NCI-H2227 treated with DMSO at 0.1 percent for 48 hours (cell line): ENCODE measurements at places on chromosomes 1 and 21.

GRCh38 chr1:87785386-87785785 is 456.7 kb downstream of the LMO4 start:
- DNase-seq: no peak

DNA sequence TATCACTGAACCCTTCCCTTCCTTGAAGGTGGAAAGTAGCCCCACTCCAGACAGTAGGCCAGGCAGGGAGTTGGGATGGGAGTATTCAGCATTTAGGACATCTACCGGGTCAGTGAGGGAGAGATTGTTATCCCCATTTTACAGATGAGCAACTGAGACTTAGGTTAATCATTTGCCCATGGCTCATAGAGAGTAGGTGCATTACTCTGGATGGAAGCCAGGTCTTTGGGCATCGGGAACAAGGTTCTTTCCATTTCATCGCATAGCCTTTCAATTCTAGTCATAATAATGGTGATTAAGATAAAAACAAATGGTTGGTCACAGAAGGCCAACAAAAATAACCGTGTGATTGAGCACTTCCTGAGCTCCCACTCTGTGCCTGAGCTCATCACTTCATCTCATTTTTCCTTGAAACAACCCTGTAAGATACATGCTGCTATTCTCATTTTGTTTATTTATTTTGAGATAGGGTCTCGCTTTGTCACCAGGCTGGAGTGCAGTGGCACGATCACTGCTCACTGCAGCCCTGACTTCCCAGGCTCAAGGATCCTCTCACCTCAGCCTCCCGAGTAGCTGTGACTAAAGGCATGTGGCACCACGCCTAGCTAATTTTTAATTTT is 64.8 kb downstream of the NAV1 start:
- DNase-seq: no peak

DNA sequence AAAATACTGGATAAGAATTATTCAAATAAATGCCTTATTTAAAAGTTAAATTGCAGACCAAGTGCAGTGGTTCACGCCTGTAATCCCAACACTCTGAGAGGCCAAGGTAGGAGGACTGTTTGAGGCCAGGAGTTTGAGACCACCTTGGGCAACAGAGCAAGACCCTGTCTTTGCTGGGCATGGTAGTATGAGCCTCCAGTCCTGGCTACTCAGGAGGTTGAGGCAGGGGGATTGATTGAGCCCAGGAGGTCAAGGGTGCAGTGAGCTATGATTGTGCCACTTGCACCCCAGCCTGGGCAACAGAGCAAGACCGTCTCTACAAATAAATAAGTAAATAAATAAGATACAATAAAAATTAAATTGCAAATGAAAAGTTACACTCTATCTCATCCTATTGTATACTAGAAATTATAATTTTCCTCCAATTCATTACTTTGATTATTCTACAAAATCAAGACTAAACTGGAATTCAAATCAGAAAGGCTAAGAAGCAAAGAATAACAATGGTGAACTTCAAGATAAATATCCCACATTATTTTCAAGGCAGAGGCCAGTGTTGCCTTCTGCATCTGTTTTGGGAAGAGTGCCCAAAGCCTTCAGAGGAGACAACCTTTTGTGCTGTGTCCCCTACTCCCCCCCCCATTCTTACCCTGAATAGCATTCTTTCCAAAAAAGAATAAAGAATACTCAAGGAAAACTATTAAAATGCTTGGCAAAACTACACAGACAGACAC is 73.3 kb upstream of the IRF2BP2 start:
- DNase-seq: no peak

DNA sequence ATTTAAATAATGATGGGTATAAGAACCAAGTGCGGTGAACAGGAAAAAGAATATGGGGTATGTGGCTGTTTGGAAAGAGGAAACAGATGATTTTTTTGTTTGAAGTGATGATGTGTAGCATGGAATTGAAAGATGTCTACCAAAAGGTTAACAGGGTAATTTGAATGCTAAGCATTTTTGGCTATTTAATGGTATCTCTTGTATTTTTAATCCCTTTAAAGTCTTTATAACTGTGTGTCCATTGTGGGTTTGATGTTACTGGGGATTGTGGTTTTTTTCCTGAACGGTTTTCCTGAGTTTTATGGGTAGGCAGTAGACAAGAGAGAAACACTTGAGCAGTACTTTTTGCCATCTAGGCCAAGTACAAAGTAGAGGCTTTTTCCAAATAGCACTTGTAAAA is 63.2 kb downstream of the PRDM2 start:
- DNase-seq: no peak

DNA sequence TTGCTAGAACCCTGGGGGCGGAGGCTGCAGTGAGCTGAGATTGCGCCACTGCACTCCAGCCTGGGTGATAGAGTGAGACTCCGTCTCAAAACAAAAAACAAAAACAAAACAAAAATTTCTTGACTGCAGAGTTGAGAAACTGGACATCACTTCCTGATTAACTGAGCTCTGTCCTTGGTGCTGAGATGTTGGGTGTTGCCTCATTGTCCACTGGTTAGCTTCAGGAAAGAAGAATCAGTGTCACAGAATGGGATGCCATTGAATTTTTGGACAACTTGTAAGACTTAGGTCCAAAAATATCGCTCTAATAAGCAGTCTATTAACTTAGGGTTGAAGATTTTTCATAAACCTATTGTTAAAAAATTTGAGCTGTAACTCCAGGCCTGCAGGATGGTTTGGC is 23.8 kb upstream of the KCNA10 start:
- no peak for DNase-seq

DNA sequence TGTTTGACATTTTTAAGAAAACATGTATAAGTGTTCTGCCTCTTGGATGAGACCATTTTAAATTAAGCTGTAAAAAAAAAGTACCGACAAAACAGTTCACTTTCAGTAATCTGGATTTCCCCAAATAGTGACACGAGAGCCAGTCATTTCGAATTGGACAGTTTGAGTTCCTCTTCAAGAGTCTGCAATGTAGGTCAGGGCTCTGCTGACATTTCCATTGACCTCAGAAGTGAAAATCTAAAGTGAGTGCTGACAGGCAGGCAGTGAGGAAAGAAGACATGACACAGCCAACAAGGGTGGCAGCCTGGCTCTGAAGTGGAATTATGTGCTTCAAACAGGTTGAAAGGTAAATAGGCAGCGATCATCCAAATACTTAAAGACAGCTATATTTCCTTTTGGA is at the start of gene IL23R:
Gene IL23R, plus strand, starts transcription at position 259 of the 400 bp plus-strand sequence. CDS start 1,667 bp downstream, outside the sequence.
- no peak for DNase-seq

DNA sequence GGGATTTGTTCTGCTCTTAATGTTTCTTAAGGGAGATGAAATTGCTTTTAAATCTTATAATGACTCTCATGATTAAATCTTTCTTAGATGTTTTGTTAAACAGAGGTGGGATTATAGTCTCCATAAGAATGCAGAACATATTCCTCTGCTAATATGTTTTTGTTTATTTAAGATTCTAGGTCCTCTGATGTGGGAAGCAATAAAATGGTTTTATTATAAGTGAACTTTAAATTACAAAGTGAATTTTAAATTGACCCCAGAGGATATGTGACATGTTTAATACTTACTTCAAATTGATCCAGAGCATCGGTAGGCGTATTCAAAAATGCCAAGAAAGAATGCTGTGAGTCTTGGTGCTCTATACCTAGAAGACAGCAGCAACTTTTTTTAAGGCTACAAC is 129.4 kb downstream of the COQ8A start:
- no peak for DNase-seq

DNA sequence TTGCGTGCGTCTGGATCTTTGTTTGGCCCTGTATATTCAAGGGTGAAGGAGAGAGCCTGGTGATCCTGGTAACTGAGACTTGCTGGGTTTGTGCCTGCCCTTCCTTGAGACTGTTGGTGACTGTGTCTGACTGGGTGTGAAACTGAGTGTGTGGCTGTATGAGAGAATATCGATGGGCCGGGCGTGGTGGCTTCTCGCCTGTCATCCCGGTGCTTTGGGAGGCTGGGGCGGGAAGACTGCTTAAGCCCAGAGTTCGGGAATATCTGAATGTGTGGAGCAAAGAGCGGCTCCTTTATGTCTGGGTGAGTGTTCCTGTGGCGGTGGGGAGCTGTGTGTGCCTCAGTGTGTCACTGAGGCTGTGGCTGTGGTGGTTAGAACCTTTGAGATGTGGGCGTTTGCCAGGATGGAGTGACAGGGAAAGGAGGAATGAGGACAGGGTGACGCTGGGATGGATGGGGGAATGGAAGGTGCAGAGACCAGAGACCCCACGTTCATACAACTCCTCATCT is 2.7 kb upstream of the MARCKSL1 start:
- DNase-seq: no peak

DNA sequence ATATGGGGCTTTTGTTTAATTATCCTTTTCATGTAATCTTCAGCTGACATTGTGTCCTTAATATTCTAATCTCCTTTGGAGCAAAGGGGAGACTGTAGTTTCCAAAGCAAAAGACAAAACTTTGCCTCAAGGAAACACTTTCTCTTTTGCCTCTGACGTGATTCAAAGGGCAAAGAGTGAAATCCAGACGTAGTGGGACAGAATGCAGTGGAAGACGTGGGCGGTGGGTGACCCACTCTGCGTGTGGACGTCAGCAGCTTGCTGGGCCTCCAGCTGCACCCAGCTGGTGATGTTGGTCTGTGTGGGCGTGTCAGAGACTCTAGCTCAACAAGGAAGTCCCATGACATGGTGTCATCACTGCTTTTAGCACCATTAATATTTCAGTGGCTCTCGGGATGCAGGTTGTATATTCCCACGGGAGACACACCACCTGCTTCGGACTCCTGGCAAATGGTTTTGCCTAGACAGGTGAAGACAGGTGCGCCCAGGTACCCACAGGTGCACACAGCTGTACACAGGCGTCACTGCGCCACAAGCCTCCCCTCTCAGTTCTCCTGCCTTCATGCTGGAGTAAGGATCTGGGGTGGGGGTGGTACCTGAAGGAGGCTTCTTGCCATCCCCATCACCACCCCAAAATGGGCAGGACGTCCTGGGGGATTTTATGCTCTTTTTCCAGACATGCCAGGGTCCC is 292.1 kb upstream of the VAMP3 start:
- DNase-seq: no peak

- no peak for DNase-seq
Observed at GRCh38 chr1:119006406-119007279, 18.5 kb upstream of the TBX15 start.

DNA sequence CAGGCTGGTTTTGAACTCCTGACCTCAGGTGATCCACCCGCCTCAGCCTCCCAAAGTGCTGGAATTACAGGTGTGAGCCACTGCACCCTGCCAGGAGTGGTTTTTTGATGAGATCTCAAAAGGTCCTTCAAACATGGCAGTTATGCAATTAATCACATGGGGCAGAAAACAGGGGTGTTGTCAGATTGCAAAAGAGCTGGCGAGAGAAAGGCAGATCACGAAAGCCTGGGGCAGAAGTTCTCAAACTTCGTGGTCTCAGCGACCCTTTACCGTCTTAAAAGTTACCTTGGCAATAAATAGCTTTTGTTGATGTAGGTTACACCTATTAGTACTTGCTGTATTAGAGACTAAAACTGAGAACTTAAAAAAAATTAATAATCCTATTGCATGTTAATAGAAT is 16.1 kb downstream of the CNR2 start:
- DNase-seq: no peak

GRCh38 chr21:17467392-17467791 is 45.5 kb upstream of the CXADR start:
- no peak for DNase-seq

DNA sequence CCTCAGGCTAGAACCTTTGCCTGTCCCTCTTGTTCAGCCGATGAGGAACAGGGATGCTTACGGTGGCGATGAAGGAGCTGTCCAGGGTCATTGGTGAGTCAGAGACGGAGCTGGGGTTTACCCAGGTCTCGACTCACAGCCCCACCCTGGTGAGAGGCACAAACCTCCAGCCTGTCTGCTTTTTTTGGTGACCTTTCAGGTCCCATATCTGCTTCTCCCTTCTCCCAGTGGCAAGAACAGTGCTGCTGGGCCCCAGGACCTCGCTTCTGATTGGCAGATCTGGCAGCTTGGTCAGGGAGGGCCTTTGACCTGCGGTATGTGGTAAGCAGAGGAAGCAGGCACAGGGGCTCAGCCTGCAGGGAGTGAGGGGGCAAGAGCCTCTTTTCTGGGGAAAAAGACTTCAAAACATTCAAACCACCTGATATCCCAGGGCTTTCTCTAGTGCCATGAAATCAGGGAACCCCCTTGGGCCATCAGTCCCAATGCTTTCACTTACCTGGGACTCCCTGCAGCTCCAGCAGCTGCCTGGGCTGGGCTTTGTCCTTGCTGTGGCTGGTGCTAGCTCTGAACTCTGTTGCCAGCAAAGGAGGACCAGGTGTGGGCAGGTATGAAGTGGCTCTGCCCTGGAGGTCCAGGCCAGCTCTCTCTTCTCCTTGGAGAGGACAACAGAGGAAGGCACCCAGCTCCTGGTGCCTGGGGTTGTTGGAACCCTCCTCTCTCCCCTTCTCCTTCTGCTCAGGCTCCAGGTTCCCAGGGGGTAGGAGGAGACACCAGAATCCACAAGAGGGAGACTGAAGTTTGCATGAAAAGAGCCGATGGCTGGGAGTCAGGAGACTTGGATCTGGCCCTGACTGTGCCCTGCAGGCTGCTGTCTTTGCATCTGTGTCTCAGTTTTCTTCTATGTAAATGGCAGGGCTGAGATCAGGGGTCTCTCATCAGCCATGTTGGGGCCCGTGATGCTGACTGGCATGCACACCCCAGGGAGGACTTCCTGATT is 41.4 kb downstream of the TRIM62 start:
- no peak for DNase-seq

- DNase-seq: peak; percentile 65
Observed at GRCh38 chr21:31198575-31198974, 145.5 kb downstream of the TIAM1 start.

DNA sequence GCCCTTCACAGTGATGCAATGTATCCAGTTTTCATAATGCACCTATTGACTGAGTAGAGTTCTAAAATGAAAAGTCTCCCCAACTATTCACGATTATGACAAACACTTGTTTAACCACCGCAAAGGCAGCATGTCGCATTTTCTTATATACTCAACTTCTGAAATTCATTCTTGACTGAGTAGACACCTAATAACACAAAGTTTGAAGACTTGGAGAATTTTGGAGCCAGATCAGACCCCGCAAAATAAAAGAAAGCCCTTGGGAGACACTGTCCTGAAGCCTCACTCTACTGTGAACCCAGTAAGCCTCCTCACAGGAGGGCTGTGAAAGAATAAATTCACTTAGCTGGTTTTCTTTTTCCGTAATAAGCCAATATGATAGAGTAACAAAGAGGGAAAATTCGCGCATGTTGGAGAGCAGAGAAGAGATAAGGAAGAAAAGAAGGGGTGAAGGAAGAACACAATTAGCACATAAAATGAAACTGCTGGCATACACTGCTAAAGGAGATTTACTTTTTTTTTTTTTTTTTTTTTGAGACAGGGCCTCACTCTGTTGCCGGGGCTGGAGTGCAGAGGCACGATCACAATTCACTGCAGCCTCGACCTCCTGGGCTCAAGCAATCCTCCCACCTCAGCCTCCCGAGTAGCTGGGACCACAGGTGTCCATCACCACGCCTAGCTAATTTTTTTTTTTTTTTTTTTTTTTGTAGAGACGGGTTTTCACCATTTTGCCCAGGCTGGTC is 492 bp upstream of the COLGALT2 start:
- DNase-seq: no peak

DNA sequence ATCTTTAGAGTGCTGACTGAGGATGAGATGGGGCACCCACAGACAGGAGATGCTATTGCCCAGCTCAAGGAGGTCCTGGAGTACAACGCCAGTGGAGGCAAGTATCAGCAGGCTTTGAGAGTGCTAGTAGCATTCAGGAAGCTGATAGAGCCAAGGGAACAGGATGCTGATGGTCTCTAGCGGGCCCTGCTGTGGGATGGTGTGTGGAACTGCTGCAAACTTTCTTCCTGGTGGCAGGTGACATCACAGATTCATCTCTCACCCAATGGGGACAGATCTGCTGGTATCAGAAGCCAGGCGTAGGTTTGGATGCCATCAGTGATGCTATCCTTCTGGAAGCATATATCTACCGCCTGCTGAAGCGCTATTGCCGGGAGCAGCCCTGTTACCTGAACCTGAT is 609.8 kb upstream of the NCAM2 start:
- DNase-seq: no peak
